ENCODE measurements at places on chromosomes 7 and 10.

DNA sequence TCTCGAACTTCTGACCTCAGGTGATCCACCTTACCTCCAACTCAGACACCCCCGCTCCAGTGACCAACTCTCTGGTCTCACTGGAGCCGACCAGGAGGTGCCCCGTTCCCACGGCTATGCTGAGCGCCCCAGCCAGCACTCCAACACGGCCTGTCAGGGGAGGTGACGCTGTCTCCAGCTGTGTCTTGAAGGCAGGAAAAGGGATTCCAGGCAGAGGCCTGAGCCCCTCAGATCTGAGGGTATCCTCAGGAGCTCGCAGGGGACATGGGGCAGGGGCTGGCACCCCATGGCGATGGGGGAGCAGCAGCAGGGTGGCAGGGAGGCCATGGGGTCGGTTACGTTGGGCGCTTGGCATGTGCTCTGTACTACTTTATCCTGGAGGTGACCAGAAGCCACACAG is 94.3 kb upstream of the RHEB start:
- DNase-seq: no peak

GRCh38 chr7:5470816-5471215 is 47.2 kb upstream of the TNRC18 start:
- DNase-seq: no peak

DNA sequence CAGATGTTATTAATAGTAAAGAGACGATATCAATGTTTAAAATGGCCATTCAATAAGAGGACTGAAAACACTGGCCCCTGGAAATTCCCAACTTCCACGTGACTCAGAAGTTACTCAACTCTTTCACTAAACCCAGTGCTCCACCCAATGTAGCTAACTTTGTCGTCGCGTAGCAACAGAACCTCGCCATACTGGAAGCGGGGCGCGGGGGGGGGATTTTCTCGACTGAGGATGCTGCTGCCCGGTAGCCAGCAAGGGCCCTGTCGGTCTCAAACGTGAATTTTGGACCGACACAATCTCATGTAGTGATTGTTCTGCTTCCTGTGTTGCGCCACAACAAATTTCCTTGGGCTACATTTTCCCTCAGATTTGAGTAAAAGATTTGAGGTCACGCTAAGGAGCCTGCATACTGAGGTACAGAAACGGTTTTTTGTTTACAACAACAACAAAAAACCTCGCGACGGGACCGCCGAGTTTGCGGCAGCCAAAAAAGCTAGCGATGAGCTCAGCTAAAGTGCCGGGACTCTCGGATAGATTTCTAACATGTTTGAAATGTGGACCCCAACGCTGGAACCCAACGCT is 977 bp upstream of the SFR1 start:
- peak; percentile 98 for DNase-seq

DNA sequence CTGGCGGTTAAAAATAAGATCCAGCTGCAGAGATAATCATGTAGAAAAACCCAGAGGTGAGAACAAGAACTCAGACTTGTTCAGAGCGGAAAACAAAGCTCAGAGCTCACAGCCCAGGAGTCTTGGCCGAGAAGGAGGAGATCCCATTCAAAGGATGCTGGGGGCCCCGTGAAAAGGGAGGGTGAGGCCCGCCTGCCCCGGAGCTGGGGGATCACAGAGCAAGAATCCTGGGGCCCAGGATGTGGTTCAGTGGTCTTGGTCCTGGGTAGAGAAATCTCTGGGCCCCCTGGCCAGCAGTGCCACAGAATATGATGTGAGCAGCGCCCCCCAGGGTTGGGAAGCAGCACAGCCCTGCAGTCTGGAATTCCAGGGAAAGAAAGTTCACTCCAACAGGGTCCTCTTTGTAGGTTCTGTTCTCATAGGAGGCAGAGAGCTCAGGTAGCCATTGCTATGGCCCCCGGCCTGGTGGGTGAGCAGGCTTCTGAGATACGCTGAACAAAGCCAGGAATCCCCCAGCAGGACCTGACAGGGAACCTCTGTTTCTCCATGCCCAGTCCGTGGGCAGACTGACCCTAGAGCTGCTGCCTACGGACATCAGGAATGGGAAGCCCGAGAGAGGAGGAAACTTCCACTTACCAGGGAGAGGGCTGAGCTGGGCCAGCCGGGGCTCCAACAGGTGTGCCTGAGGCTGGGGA is 77.7 kb upstream of the GNA12 start:
- DNase-seq: no peak

DNA sequence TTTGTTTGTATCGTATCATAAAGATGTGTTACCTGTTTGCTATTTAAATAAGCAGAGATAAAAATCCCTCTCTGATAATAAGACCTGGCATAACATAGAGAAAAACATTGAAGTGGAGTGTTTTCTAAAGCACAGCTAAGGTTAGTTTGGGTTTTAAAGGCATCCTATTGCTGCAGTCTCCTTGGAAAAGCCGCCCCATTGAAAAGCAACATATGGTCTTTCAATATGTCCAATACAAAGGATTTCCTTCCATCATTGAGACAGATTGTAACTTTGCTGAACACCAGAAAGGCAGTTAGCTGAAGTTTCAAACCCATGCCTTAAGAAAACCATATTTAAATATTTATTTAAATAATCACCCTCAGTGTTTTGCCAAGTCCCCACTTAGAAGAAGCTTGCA is 898.5 kb upstream of the KCND2 start:
- no peak for DNase-seq

DNA sequence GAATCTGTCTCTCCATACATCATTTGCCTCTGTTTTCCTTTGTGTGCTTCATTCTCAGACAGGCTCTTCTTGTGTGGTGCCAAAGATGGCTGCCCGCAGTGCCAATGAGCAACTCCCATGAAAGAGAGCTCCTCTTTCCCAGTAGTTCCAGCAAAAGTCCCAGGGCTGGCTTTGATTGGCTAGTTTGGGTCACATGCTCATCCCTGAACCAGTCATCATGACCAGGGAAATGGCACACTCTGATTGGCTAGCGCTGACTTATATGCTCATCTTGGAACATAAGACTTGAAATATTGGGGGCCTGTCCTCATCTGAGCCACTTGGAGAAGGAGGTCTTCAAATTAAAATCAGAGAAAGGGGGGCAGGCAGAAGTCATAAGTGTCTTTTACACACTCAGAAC is 112.7 kb downstream of the CDH23 start:
- no peak for DNase-seq

- no peak for DNase-seq
These were observed 3.2 kb upstream of the CSGALNACT2 start for GRCh38 chr10:43135064-43135463.

DNA sequence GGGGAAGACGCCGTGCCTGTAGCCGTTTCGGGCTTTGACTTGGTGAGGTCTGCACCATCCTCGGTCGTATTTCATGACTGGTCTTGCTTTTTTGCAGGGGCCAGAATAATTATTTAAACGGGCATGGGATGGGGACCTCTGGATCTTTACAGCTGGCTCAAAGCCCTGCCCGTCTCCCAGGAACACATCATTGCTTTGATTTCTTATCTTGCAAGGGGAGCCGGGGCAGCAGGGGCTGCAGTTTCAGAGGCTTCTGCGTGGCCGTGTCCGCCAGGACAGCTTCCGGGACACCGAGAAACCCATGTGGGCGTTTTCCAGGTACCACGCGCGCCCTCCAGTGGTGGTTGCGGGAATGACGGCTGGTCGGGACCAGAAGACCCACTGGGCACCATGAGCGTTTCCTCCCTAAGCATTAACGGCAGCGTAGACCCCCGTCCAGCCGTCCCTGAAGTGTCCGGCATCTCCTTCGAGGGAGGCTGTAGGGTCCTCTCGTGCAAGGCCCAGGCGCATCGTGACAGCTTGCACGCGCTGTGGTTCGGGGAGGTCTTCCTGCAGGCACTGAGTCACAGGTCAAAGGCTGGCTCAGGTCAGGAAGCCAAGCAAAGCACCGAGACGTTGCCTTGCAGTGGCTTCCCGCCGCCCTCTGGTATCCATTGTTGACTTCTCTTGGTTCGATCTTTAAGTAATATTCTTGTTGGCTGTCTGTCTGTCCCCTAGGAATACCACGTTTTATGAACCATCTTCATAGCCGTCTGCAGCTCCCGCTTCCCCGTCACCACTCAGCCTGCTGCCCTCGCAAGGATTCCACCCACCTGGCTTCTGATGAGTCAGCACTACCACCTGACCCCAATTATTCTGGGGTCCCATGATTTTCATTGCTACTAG is 16.2 kb upstream of the ZFAND2A start:
- DNase-seq: peak; percentile 90

GRCh38 chr7:152366662-152367061 is 69.1 kb downstream of the KMT2C start:
- DNase-seq: no peak

- peak; percentile 82 for DNase-seq
These were observed 24.5 kb upstream of the KLF14 start for GRCh38 chr7:130758429-130759056.

DNA sequence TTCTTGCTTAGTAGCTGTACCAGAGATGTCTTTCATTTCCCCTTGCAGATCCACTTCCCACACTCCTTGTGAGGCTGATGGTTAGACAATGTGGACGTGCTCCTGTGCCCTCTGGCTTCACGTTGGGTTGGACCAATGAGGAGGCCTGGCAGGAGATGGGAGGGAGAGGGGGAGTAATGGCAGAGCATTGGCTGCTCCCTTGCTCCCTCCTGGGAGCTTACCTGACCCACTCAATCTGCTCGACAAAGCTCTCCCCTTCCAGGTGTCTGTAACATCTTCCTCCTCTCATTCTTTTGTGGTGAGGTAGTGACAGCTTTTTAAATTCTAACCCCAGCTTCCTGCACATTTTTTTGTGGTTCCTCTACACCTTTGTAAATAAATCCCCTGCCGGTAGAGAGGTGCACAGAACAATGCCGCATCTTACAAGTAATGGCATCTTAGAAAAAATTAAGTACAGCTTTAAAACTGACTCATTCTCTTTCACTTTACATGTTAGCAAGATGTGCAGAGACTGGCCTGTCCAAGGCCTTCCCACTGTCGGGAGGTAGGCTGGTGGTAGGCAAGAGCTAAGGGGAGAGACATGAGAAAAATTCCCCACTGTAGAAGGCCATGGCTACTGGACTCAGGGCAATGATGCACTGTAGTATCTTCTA is 134.3 kb downstream of the HTR7 start:
- no peak for DNase-seq

DNA sequence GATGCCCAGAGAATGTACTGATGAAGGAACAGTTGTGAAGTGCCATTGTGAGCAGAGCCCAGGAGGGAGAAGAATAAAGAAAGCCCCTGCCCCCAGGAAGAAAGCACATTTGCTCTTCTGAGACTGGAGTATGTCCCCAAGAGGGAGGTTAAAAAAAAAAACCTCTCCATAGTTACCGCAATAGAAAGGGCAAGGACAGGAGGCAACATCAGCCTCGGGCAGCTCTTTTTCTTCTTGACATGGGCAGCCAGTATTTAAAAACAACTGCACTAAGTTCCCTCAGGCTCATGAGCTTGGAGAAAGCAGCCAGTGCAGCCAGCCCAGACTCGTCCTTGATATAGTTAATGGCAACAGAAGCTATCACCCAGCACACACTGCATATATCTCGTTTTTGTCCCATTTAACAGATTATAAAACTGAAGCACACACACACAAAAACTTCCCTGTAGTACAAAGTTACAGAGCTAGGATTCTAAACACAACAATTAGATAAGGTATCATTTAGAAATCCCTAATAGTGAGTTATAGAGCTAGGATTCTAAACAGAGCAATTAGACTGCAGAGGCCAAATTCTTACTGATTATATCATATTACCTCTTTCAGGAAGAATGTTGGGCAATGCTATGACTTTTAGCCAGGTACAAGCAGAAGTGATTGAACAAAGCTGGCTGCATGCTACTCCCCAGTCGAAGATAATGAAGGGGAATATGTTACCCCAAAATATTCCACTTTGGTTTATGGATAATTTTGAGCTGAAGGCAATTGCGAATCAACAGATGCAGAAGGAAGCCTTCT is 823.5 kb downstream of the GRID1 start:
- no peak for DNase-seq

DNA sequence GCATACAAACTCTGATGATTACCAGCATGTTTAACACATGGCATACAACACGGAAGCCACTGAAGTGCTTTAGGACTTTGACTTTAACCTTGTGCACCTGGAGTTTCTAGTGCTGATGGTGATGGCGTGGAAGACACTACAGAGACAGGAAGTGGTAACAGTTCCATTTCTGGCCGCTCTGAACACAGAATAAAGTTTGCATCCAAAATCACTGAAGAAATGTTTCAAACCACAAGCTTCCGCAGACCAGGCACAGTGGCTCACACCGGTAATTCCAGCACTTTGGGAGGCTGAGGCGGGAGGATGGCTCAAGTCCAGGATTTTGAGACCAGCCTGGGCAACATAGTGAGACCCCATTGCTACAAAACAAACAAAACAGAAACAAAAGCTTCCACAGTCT is 40.3 kb upstream of the TNPO3 start:
- no peak for DNase-seq

DNA sequence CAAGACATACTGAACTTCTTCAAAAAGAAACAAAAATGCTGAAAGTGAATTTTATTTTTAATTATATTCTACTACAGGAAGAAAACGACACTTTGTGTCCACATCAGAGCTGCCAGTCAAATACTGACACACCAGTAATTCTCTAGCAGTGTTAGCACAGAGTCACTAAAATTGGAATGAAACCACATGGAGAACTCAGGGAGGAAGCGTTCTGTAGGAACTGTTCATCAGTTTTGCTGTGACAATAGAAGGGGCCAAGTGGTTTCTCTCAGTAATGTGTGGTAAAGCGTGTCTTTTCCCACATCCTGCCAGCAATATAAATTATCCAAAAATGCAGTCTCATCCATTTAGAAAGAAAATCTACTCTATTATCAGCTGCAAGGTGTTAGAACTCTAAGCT is 683.3 kb downstream of the GRM8 start:
- no peak for DNase-seq

DNA sequence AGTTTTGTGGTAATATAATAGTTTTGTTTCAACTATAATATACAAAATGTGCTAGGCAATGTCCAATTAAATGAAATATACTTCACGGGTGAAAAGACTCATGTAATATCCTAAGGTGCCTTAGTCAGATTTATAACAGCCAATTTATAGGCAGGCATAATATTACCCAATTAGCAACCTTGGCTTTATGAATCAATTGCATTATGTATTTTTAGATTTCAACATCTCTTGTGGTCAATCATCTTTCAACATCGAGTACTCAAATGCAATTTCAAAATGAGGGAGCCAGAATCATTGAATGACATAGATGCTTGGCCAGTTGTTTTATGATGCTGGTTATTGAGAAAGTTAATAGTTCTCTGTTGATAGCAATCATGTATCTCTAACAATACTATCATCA is 110.3 kb upstream of the SP8 start:
- no peak for DNase-seq

DNA sequence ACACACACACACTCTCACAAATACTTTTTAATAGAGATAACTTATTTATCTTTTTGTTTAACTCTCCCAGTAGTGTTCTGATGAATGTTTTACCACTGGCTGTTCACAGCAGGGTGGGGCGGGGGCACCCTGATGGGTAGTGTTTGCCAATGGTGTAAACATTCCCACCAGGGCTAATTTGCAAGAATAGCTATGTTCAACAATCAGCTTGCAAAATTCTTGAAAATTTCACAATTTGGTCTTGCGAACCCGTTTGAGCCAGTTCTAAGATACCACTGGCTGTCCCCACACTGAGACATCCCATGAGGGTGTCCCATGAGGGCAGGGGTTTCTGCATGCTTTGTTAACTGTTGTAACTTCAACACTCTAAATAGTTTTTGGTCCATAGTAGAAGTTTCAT is 348.5 kb downstream of the CXCL12 start:
- DNase-seq: no peak

- DNase-seq: no peak
These were observed 10.2 kb upstream of the EPHA1 start for GRCh38 chr7:143418681-143419458.

GRCh38 chr7:54550471-54550870 is 8.3 kb downstream of the VSTM2A start:
- DNase-seq: no peak

- no peak for DNase-seq
These were observed 31.9 kb upstream of the CBLL1 start for GRCh38 chr7:107712025-107712424.
